Fibroblast of the aortic adventitia (primary cell): ENCODE measurements at places on chromosomes 7 and 10. TPM values are rescaled to one million over a fixed set of nuclear protein-coding genes. Genes with fewer than 3 reads are reported as not detected.

GRCh38 chr10:100791369-100792058 lies 46.1 kb downstream of the PAX2 start:
- peak; percentile 2 for DNase-seq

Gene LDB3
- total RNA-seq: under 0.01 TPM in 1 of 2 replicates, not detected in the other

Gene TYSND1
- total RNA-seq: 9.7 and 20.0 TPM in 2 replicates

GRCh38 chr7:121369462-121369861 lies 26.6 kb downstream of the FAM3C start:
- DNase-seq: peak; percentile 68

DNA sequence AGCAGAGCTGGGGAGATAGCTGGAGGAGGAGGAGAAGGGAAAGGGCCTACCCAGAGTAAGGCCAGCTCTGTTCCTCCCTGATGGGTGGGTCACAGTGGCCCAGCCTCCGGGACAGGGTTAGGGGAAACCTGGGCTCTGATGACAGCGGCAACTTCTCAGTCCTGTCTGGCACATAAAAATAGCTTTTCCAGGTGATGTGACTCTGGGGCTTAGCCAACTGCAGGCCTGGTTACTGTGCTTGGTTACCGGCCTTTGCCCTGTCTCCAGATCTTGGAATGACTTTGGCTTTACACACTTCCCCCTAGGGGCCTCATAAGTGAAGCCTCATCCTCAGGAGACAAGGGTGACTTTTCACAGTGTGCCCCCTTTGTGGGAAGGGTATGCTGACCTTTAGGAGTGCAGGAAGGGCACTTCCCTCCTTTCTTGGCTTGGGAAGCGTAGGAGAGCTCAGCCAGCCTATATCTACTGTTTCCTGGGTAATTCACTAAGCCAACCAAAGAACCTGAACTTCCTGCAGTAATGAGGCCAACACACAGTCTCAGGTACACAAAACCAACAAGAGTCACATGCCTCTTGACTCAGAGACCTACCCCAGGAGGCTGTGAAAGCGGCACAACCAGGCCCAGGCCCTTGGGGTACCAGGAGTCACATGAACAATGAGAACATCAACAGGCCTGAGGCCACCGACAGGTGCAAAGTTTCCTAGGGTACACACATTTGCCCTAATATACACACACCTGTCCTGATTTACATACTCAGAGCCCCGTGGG lies 11.7 kb upstream of the HILPDA start:
- DNase-seq: no peak

GRCh38 chr10:116120688-116121455 lies 152.1 kb downstream of the GFRA1 start:
- DNase-seq: no peak

GRCh38 chr7:69683002-69683401 lies 84.7 kb downstream of the AUTS2 start:
- no peak for DNase-seq

- peak; percentile 83 for DNase-seq
These were observed 2.0 kb upstream of the PLCE1 start for GRCh38 chr10:93991596-93992284.

DNA sequence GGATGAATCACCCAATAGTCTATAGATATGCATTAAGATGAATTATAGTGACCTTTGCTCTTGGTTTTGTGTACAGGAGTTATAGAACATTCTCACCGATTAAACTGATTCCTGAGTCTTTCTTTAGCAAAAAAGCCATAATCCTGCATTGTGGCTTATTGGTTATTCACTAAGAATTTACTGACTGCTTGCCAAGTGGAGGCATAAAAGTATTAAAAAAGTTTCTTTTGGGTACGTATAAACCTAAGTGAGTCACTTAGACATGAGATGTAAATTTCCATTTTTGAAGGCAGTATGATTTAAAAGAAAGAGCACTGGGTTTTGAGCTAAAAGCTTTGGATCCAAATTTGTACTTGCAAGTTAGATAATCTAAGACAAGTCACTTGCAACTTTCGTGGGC lies 100.7 kb downstream of the CDK6 start:
- DNase-seq: peak; percentile 76

GRCh38 chr10:98326621-98327027 lies 58.6 kb upstream of the LOXL4 start:
- DNase-seq: no peak

- DNase-seq: no peak
These were observed 863 bp downstream of the CCNY start for GRCh38 chr10:35336921-35337823.

GRCh38 chr7:55104712-55105433 lies 86.1 kb downstream of the EGFR start:
- DNase-seq: peak; percentile 73

DNA sequence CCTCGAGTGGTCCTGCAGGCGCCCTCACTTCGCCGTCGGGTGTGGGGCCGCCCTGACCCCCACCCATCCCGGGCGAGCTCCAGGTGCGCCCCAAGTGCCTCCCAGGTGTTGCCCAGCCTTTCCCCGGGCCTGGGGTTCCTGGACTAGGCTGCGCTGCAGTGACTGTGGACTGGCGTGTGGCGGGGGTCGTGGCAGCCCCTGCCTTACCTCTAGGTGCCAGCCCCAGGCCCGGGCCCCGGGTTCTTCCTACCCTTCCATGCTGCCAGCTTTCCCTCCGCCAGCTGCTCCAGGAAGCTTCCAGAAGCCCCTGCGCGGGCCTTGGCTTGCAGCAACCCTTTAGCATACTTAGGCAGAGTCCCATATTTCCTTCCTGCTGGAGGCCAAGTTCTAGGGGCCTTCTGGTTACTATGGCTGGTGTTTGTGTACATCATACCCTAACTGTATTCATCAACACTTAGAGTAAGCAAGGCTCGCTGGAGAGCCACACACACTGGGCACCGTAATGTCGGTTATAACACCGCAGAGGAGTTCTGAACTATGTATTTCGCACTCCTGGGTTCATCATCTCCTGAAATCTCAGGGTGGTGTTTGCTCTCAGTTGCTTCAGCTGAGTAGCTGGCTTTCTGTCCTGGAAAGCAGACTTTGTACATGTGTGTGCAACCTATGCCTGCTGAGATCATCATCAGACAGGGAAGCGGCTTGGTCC lies 471 bp downstream of the MGMT start:
- DNase-seq: peak; percentile 34

- no peak for DNase-seq
These were observed 129.5 kb upstream of the MYO3A start for GRCh38 chr10:25804505-25804904.

Gene HOXA6
- not detected in 2 replicates for total RNA-seq

DNA sequence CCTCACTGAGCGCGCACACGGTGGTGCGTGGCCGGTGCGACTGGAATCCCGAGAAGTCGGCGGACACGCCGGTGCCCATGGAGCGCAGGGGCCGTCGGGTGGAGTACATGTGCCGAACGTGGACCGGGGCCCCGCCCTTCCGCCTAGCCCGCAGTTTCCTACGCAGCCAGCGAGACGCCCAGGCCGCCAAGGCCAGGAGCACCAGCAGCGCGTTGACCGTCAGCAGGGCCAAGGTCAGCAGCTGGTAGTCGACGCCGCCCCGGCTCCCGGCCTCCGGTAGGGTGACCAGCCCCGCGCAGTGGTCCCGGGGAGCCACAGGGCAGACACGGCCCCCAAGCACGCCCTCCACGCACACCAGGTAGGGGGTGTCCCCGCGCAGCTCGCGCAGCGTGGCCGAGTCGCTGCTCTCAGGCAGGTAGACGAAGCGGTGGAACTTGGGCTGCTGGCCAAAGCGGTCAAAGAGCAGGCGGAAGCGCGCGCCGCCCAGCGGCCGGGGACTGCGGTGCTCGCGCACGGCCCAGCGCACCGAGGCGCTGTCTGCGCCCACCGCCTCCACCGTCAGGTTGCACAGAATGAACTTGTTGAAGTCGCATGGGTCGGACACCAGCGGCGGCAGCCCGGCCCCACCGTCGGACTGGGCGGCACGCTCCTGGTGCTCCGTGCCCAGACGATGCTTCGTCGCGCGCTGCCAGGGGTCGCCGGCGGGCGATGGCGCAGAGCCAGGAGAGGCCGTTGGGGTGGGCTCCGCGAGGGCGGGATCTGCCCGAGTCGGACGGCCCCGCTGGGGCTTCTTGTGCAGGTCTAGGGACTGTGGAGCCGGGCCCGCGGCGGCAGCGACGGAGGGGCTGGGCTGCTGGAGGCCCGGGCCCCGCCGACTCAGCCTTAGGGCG lies 2.2 kb downstream of the TRIL start:
- peak; percentile 22 for DNase-seq

Gene SLIT1
- total RNA-seq: 0.09 TPM in 1 of 2 replicates, not detected in the other

- peak; percentile 31 for DNase-seq
These were observed 36.5 kb upstream of the SLC39A12 start for GRCh38 chr10:17915181-17915580.

Gene PHYHIPL
- total RNA-seq: not detected in 2 replicates

Gene SORCS1
- not detected in 2 replicates for total RNA-seq

DNA sequence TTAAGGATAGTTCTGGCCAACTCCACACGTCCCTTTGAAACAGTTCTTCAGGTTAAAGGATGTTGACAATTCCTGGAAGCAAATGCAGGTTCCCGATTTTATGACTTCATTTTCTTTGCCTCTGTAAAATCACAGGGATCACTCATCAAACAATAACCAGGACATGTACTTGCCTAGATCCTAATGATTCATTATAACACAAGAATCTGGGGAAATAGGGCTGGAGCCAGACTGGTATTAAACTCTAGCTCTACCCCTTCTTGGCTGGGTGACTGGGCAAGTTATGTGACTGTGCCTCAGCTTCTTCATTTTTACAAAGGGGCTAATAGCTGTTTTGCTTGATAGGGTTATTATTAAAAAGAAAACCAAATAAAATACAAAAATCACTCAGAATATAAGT lies 56.0 kb upstream of the KCND2 start:
- DNase-seq: no peak

GRCh38 chr10:61758433-61758832 lies 95.7 kb downstream of the CABCOCO1 start:
- DNase-seq: no peak

DNA sequence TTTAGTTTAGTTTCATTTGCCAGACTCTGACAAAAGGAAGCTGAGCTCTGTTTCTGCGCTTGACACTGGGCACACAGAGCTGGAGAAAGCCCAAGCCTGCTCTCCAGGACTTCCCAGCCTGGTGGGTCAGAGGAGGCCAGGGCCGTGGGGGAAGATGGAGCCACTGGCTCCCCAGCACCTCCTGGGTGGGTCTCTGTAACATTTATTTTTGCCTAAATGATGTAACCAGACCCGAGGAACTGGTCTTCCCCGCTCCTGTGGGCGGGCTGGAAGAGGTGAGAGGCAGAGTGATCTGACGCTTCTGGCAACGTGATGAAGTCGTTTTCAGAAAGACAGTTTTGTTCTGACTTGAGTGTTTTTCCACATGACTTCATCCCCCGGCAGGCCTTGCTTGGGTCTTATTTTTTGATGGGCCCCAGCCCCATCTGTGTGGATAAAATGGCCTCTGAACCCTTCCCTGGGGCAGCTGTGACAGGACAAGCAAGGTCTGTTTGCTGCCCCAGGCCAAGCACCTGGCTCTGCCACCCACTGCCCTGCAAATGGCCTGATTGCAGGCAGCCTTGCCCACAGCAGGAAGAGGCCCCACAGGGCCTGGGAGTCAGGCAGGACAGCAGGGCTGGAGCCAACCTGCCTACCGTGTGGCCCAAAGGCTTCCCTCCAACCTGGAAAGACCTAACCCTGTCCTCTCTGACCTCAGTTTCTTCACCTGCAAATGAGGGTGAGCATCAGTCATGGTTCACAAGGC lies 304.9 kb upstream of the ZMIZ1 start:
- no peak for DNase-seq

DNA sequence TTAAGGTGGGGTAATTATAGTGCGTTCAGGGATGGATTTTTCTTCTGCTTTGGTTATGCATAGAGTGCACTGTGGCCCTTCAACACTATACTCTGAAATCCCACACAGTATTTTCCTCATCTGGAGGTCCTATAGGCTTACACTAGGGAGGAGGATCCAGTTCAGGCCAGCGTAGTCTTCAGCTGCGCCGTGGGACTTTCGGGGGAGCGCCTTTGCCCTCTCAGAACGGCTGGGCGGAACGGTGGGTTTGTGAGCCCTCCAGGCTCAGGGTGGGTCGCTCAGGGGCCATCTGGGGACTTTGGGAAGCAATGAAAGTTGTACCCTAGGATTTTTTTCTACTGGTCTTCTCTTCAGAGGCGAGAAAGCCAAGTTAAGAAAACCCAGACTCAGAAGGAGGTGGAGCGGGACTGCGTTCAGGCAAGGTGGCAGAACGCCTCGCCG lies 652 bp upstream of the VPS26A start:
- peak; percentile 72 for DNase-seq

GRCh38 chr7:148466120-148466519 lies 124.4 kb upstream of the C7orf33 start:
- DNase-seq: no peak

DNA sequence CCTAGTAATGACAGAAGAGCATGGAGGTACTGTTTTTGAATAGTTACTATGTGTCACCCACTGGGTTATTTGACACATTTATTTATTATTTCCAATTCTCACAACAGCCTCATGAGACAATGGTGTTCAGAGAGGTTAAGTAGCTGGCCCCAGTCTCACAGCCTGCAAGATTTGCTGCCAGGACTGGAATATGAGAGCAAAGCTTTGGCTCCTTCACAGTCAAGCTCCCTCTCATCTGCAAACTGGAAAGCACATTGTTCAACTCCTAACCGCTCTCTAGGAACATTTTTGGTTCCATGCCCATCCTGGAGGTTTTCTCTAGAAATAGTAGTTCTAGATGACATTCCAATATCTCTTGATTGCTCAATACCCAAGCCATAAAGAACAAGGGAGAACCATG lies 75.5 kb upstream of the CXCL12 start:
- peak; percentile 88 for DNase-seq

DNA sequence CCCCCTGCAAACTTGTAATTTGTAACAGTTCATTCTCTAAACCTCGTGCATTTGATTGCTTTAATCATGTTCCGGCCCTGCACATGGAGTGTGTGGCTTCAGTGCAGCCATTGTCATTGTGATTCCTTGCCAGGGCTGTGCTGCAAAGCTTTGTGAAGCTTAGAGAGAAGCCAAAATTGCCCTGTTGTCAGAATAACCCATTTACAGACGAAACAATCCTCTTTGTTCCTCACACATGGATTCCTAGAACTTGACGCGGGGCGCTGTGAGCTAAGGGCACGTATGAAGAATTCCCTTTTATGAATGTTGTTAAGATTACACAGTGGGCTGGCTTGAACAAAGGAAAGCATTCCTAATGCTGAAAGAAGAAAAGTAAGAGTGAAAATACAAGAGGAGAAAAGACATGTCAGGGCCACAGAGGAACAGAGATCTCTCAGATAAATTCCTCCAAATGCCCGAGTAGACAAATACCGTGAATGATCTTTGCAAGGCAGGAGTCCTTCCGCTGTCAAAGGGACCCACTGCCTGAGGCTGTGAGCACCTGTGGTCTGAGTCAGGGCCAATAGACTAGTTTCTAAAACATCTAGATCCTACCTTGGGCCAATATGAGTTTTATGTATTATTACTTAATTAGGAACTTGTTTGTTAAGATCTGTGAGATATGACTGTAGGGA lies 205.4 kb upstream of the C7orf33 start:
- no peak for DNase-seq

Gene GIMAP8
- total RNA-seq: 0.09 and 0.16 TPM in 2 replicates

GRCh38 chr10:29181936-29182335 lies 106.9 kb upstream of the LYZL1 start:
- no peak for DNase-seq

Gene RARRES2
- 1.4 and 76.1 TPM in 2 replicates for total RNA-seq

Gene GATA3
- total RNA-seq: not detected in 2 replicates

- DNase-seq: peak; percentile 67
These were observed 340.9 kb downstream of the LRMDA start for GRCh38 chr10:75772153-75772887.

- DNase-seq: no peak
These were observed 271.3 kb upstream of the CNTNAP2 start for GRCh38 chr7:145845345-145845744.

Gene C10orf105
- total RNA-seq: under 0.01 TPM in 1 of 2 replicates, not detected in the other
